H9 (cell line): ENCODE measurements at places on chromosomes 12 and 14. TPM values are rescaled to one million over a fixed set of nuclear protein-coding genes. Genes with fewer than 3 reads are reported as not detected.
A peak's percentile ranks its signal among the peaks of the same experiment; 100 is the strongest.

FIGNL2 gene
- total RNA-seq = 19.5 and 19.7 TPM in 2 replicates

DNA sequence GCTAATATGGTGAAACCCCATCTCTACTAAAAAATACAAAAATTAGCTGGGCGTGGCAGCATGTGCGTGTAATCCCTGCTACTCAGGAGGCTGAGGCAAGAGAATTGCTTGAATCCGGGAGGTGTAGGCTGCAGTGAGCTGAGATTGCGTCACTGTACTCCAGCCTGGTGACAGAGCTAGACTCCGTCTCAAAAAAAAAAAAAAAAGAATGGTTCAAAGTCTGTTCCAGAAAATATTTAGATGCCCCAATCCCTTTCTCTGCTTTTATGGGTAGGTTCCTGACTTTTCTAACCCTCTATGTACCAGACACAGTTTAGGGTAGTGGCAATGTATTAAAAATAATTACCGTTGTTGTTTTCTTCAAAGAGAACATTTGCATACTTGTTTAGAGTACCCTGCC, 161.4 kb downstream of the STXBP6 start:
- no peaks in the 10 kb centered on the region for H3K36me3 ChIP-seq
- H3K27ac ChIP-seq = no peak overlapping the region
- H3K4me1 ChIP-seq = no peaks in the 10 kb centered on the region
- no peaks in the 10 kb centered on the region for H3K27me3 ChIP-seq
- no peak overlapping the region for H3K4me3 ChIP-seq

ARHGAP9 gene
- total RNA-seq = 3.7 and 4.4 TPM in 2 replicates

GRCh38 chr14:71344506-71344905, 437.2 kb downstream of the PCNX1 start:
- no peak overlapping the region for H3K4me3 ChIP-seq
- DNase-seq = no peak
- H3K36me3 ChIP-seq = no peaks in the 10 kb centered on the region
- no peaks in the 10 kb centered on the region; the same call in 1 of the 2 replicates for H3K4me1 ChIP-seq

DNA sequence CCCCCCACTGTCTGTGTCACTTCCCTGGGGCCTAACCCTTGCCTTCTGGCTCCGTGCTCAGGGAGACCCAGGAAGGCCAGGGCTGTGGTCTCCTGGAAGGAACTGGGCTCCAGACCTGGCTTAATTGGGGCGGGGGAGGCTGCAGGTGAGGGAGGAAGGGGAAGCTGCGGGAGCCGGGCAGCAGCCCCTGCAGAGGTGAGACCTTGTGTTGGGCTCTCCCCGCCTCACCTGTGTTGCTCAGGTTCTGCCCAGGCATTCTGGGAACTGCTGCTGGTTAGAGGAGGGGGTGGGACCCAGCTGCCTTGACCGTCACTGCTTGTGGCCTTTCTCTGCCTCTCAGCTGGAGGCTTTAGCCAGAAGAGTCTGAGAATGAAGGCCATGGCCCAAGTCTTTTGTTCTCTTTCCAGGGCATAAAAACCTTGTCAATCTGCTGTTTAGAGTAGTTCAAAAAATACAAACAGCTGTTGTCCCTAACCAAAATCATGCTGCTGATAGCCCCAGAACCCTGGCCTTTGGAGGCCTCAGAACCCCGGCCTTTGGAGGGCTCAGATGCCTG, 247.6 kb downstream of the CHST11 start:
- no peaks in the 10 kb centered on the region for H3K36me3 ChIP-seq
- no peak overlapping the region for H3K27ac ChIP-seq
- peak; percentile 75 for DNase-seq

DNA sequence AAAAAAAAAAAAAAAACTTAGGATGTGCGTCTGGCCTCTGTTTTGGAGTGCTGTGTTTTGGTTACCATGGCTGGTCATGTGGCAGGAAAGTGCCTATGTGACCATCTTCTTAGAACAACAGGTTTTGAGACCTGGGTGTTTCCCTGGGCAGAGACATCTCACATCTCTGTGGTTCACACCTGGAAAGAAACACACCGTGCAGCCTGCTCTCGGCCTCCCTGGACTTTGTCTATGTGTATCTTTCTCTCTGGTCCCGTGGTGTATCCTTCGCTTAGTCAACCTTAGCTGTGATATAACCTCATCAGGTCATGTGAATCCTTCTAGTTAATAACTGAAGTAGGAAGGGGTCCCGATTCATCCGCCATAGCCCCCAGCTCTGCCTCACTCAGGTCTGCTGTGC, 22.6 kb downstream of the ACADS start:
- no peaks in the 10 kb centered on the region for H3K27me3 ChIP-seq
- DNase-seq = no peak
- H3K4me1 ChIP-seq = no peaks in the 10 kb centered on the region
- no peak overlapping the region for H3K27ac ChIP-seq
- H3K4me3 ChIP-seq = no peak overlapping the region

GRCh38 chr14:92595267-92595666, 81.7 kb downstream of the RIN3 start:
- no peaks in the 10 kb centered on the region; the same call in 1 of the 2 replicates for H3K4me1 ChIP-seq
- H3K27ac ChIP-seq = no peak overlapping the region
- no peaks in the 10 kb centered on the region for H3K36me3 ChIP-seq
- no peak for DNase-seq

DNA sequence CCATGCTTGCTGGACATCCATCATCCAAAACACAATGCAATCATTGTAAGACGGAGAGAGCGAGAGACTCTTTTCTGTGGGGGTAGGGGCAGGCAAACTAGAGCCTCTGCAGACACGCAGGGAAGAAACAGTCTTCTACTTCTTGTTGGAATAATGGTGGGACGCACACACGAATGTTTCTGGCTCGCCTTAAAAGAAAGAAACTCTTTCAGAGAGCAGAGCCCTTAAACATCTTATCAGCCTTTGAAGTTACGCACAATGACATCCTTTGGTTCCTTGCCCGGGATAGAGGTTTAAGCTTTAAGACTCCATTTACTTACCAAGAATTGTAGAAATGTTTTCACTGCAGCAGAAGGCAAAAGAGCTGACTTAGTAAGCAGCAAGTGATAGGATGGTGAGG, 133.8 kb upstream of the FOXN3 start:
- 0 out of 2 replicates have a peak, but pooled peaks cover 3% of the 10 kb centered on the region for H3K36me3 ChIP-seq
- no peak for DNase-seq
- no peak overlapping the region for H3K4me3 ChIP-seq
- H3K27me3 ChIP-seq = no peaks in the 10 kb centered on the region
- H3K4me1 ChIP-seq = peaks cover 11% of the 10 kb centered on the region; the same call in 1 of the 2 replicates

DNA sequence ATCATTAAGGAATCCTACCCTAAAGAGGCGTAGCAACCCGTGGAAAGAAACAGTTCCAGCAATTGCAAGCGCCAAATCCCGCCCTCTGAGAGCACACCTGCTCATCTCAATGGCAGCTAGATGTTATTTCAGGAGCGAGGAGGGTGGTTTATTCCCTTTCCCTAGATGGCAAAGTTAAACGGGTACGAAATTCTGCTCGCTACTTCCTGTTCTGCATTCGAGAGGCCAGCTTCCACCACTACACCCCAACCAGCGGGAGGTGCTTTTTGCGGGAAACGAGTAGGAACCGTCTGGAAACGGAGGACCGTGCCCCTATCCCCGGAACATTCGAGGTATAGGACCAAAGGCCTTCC, 536 bp downstream of the VPS29 start:
- no peak overlapping the region for H3K27ac ChIP-seq
- peaks cover 5% of the 10 kb centered on the region; the same call in 1 of the 2 replicates for H3K27me3 ChIP-seq
- peaks cover 10% of the 10 kb centered on the region for H3K36me3 ChIP-seq
- peak overlapping the region; percentile 99 for H3K4me3 ChIP-seq
- DNase-seq = peak; percentile 45
- no peaks in the 10 kb centered on the region for H3K4me1 ChIP-seq

- H3K36me3 ChIP-seq = no peaks in the 10 kb centered on the region
- H3K27ac ChIP-seq = no peak overlapping the region
- no peaks in the 10 kb centered on the region for H3K4me1 ChIP-seq
- no peak for DNase-seq
Measured at GRCh38 chr14:102164965-102165364, 25.3 kb downstream of the WDR20 start.

GRCh38 chr12:29463198-29463597, 34.3 kb downstream of the OVCH1 start:
- H3K27me3 ChIP-seq = no peaks in the 10 kb centered on the region
- no peak for DNase-seq
- no peaks in the 10 kb centered on the region for H3K4me1 ChIP-seq
- H3K27ac ChIP-seq = no peak overlapping the region

- H3K27ac ChIP-seq = no peak overlapping the region
- no peak overlapping the region for H3K4me3 ChIP-seq
- peaks cover 7% of the 10 kb centered on the region for H3K4me1 ChIP-seq
Measured at GRCh38 chr12:112183141-112184021, 58.0 kb downstream of the TRAFD1 start.

TAS2R10 gene
- 0.22 TPM in 2 replicates for total RNA-seq

KRT77 gene
- not detected in 2 replicates for total RNA-seq

GRCh38 chr14:99333841-99334635, 62.0 kb upstream of the BCL11B start:
- no peak overlapping the region for H3K27ac ChIP-seq
- H3K27me3 ChIP-seq = no peaks in the 10 kb centered on the region
- no peaks in the 10 kb centered on the region for H3K36me3 ChIP-seq
- no peak for DNase-seq

GRCh38 chr12:65280306-65280705, 1.8 kb downstream of the MSRB3 start:
- H3K4me1 ChIP-seq = peaks cover 3% of the 10 kb centered on the region; the same call in 1 of the 2 replicates
- H3K27ac ChIP-seq = no peak overlapping the region
- H3K4me3 ChIP-seq = no peak overlapping the region; the same call in 2 of the 3 replicates
- no peaks in the 10 kb centered on the region for H3K36me3 ChIP-seq
- 0 out of 2 replicates have a peak, but pooled peaks cover 2% of the 10 kb centered on the region for H3K27me3 ChIP-seq

- H3K27me3 ChIP-seq = no peaks in the 10 kb centered on the region
- no peaks in the 10 kb centered on the region; the same call in 1 of the 3 replicates for H3K36me3 ChIP-seq
- no peak overlapping the region for H3K27ac ChIP-seq
- peak; percentile 59 for DNase-seq
Measured at GRCh38 chr12:77560714-77561113, 270.0 kb upstream of the NAV3 start.

- H3K36me3 ChIP-seq = no peaks in the 10 kb centered on the region
- H3K4me3 ChIP-seq = no peak overlapping the region
- no peak for DNase-seq
- H3K27ac ChIP-seq = no peak overlapping the region
- H3K4me1 ChIP-seq = peaks cover 5% of the 10 kb centered on the region; the same call in 1 of the 2 replicates
Measured at GRCh38 chr14:75969126-75969525, 12.7 kb downstream of the TGFB3 start.

- no peaks in the 10 kb centered on the region for H3K4me1 ChIP-seq
- H3K27ac ChIP-seq = no peak overlapping the region
- no peaks in the 10 kb centered on the region for H3K27me3 ChIP-seq
- no peak overlapping the region for H3K4me3 ChIP-seq
- H3K36me3 ChIP-seq = no peaks in the 10 kb centered on the region
Measured at GRCh38 chr12:3216097-3216496, 138.9 kb downstream of the TSPAN9 start.

SPX gene
- total RNA-seq = 0.35 and 0.57 TPM in 2 replicates

DNA sequence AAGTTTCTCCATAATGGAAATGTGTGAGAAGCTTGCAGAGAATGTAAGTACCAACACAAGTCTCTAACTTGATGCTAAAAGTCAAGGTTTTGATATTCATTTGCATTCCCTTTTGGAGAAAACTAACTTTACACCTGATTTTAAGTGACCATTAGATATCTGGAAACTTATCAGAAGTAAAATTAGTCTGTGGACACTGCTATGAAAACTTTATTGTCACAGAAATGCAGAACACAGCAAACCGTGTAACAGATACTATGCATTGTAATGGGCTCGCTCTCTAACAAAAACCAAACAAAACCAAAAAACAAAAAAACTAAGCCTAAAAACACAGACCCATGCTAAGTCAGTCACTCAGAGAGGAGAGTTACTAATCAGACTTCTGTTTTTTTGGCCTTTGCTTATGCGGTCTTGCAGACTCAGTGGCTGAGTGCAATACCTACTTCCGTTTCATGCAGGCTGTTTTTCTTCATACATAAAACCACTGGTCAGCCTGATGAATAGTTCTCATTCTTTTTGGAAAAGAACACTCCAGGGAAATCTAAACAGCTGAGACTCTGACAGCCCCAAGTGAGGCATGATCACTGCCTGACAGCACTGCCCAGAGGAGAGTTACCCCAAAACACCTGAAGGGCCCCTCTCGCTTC, 35.7 kb downstream of the NRDE2 start:
- H3K4me3 ChIP-seq = no peak overlapping the region; the same call in 2 of the 3 replicates
- H3K27ac ChIP-seq = no peak overlapping the region
- no peak for DNase-seq
- no peaks in the 10 kb centered on the region for H3K4me1 ChIP-seq

GRCh38 chr12:18135086-18135485, 45.1 kb upstream of the RERGL start:
- no peaks in the 10 kb centered on the region for H3K4me1 ChIP-seq
- H3K4me3 ChIP-seq = no peak overlapping the region
- H3K27me3 ChIP-seq = no peaks in the 10 kb centered on the region
- no peaks in the 10 kb centered on the region for H3K36me3 ChIP-seq
- DNase-seq = no peak
- H3K27ac ChIP-seq = no peak overlapping the region

GPR84 gene
- total RNA-seq = not detected in 2 replicates

- DNase-seq = peak; percentile 66
- no peak overlapping the region for H3K27ac ChIP-seq
- H3K4me3 ChIP-seq = no peak overlapping the region; the same call in 2 of the 3 replicates
Measured at GRCh38 chr12:96521895-96522682, 32.7 kb downstream of the CFAP54 start.

GRCh38 chr14:104573930-104574329, 5.6 kb upstream of the C14orf180 start:
- H3K27me3 ChIP-seq = no peaks in the 10 kb centered on the region
- no peaks in the 10 kb centered on the region for H3K4me1 ChIP-seq
- H3K4me3 ChIP-seq = no peak overlapping the region
- DNase-seq = no peak
- H3K36me3 ChIP-seq = no peaks in the 10 kb centered on the region
- no peak overlapping the region for H3K27ac ChIP-seq

GRCh38 chr12:118734266-118734665, 247.1 kb upstream of the SRRM4 start:
- no peaks in the 10 kb centered on the region for H3K4me1 ChIP-seq
- DNase-seq = no peak
- no peaks in the 10 kb centered on the region for H3K36me3 ChIP-seq
- H3K27ac ChIP-seq = no peak overlapping the region

GRCh38 chr14:90608929-90609341, 207.3 kb downstream of the TTC7B start:
- no peaks in the 10 kb centered on the region for H3K27me3 ChIP-seq
- no peak for DNase-seq
- 0 out of 2 replicates have a peak, but pooled peaks cover 3% of the 10 kb centered on the region for H3K4me1 ChIP-seq
- no peak overlapping the region for H3K4me3 ChIP-seq
- H3K36me3 ChIP-seq = no peaks in the 10 kb centered on the region

GRCh38 chr12:80419644-80420043, 24.4 kb upstream of the PTPRQ start:
- no peaks in the 10 kb centered on the region for H3K27me3 ChIP-seq
- H3K4me3 ChIP-seq = no peak overlapping the region
- H3K4me1 ChIP-seq = no peaks in the 10 kb centered on the region
- H3K27ac ChIP-seq = no peak overlapping the region
- no peaks in the 10 kb centered on the region for H3K36me3 ChIP-seq
- DNase-seq = no peak

GRCh38 chr14:76024211-76024907, 38.8 kb downstream of the IFT43 start:
- H3K4me1 ChIP-seq = no peaks in the 10 kb centered on the region; the same call in 1 of the 2 replicates
- H3K27me3 ChIP-seq = no peaks in the 10 kb centered on the region
- DNase-seq = no peak
